ENCODE measurements at places on chromosomes 2 and 18.
A peak's percentile ranks its signal among the peaks of the same experiment; 100 is the strongest.

GRCh38 chr2:223925106-223925505 lies 20.0 kb downstream of the WDFY1 start:
- peak; percentile 60 for DNase-seq

DNA sequence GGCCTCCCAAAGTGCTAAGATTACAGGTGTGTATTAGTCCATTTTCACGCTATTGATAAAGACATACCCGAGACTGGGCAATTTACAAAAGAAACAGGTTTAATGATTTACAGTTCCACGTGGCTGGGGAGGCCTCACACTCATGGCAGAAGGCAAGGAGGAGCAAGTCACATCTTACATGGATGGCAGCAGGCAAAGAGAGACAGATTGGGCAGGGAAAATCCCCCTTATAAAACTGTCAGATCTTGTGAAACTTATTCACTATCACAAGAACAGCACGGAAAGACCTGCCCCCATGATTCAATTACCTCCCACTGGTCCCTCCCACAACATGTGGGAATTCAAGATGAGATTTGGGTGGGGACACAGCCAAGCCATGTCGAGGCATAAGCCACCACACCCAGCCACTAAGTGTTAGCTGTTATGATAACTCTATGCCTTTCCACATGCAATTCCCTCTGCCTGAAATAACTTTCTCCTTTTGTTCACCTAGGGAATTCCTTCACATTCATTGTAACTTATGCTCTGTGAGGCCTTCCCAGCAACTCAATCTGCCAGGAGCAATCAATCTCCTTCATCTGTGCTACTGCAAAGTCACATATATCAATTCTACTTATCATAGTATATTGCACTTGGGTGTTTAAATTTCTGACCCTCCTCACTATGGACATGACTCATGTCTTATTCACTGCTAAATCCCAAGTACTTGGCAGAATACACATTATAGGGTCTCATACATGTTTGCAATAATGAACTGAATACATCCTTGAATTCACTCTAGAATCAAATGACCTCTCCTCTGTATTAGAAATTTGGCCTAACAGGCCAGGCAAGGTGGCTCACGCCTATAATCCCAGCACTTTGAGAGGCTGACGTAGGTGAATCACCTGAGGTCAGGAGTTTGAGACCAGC lies 7.4 kb downstream of the MCEE start:
- peak; percentile 49 for DNase-seq

- DNase-seq, result no peak
Measured at GRCh38 chr2:241602720-241603119, 34.2 kb downstream of the THAP4 start.

- DNase-seq, result peak; percentile 85
Measured at GRCh38 chr2:64212801-64213321, 68.6 kb upstream of the PELI1 start.

DNA sequence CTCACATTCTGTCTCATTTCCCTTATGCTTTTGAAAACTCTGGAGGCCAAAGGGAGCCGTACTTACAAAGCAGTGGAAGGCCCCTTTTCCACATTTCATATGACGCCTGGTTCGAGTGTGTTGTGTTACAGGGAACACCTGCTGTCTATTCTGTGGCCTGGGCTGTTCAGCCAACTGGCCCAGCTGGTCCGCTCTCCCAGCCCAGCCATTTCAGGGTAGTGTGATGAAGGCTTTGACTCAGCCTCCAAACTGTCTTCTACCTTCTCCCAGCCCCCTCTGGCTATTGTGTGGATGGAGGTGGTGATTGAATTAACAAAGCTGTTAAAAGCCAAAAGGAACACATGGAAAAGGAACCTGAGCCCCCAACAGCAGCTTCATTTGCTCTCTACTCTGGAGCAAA lies 233.8 kb downstream of the ICOS start:
- no peak for DNase-seq

GRCh38 chr2:237207646-237208045 lies 122.0 kb downstream of the COPS8 start:
- DNase-seq, result peak; percentile 96

GRCh38 chr2:9318461-9319337 lies 104.6 kb downstream of the ITGB1BP1 start:
- no peak for DNase-seq

DNA sequence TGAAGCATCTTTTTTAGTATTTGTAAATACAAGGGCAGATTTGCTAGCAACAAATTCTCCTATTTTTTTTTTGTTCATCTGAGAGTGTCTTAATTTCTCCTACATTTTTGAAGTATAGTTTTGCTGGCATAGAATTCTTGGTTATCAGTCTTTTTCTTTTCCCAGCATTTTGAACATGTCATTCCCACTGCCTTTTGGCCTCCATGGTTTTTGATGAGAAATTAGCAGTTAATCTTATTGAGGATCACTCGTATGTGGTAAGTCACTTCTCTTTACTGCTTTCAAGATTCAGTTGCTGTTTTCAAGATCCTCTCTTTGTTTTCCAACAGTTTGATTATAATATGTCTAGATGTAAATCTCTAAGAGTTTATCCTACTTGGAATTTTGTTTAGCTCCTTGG lies 16.9 kb upstream of the RNF149 start:
- DNase-seq, result no peak

DNA sequence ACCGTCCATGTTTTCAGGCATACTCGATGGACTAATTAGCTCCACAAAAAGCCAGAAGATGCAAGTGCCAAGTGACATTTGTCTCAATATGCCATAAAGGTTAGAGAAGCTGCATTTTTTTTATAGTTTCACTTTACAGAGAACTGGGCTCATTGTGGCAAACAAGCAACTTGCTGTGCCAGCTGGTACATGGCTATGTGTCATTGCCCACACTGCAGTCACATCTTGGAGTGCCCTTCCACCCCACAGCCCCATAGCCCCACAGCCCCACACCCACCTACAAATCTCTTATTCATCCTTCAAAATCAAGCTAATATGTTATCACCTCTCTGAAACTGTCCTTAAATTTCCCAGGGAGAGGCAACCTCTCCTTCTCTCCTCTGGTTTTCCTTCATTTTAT lies 451.9 kb downstream of the ARHGAP15 start:
- DNase-seq, result no peak

DNA sequence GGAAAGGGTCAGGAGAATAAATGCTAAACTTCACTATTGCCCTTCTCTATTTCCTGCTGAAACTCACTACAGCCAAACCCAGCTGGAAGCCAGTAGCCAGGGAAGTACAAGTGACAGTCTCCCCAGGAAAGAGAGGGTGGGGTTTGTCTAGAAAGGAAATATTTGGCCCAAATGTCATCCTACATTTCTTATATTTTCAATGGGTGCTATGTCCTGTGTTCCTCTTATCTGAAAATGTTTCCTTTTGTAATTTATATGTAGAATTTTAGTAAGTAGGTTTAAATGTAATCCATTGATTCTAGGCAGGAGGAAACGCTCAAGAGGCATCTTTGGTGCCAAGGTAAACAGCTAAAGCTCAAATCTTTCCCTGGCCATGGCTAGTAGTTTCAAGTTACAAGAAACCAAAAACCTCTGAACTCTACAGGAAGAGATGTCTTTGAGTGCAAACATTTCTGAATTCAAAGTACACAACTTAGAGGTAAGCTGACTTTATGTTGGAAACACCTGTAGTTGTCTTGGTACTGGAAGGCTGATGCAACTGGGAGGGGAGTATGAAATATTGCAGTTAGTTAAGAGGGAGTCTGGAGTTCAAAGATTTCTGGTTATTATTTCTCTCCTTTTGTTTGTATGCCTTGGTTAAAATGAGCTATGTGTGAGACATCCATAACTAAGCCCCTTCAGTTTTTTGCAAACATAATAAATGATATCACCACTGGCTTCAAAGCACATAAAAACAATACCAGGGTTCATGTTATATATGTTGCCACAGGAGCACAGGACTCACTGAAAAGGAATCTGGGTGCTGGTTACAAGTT lies 356.1 kb upstream of the ZC3H15 start:
- DNase-seq, result peak; percentile 57

DNA sequence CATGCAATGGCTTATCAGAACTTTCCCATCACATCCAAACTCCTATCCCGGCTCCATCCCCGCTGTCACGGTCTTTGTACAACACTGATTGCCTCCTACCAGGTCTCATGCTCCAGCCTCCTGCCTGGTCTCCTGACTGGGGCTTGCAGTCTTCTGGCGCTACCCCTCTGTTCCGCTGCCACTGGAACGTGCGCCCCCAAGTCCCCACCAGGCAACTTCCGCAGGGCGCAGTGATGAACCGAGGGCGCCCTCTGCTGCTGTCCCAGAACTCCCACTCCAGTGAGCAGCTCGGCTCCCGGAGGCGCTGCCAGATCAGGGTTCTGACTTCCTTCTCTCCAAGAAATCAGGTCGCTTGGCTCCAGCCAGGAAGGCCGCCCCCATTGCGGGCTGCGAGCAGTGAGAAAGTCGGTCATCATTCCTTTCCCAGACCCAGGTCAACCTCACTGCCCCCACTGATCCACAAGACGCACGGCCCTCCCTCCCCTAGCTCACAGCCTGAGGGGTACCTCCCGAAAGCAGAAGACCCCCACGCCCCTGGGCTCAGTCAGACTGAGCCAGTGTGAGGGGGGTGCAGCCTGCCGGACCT lies 43.9 kb upstream of the RAB11FIP5 start:
- DNase-seq, result peak; percentile 61

GRCh38 chr2:143296089-143296488 lies 166.9 kb downstream of the ARHGAP15 start:
- no peak for DNase-seq

DNA sequence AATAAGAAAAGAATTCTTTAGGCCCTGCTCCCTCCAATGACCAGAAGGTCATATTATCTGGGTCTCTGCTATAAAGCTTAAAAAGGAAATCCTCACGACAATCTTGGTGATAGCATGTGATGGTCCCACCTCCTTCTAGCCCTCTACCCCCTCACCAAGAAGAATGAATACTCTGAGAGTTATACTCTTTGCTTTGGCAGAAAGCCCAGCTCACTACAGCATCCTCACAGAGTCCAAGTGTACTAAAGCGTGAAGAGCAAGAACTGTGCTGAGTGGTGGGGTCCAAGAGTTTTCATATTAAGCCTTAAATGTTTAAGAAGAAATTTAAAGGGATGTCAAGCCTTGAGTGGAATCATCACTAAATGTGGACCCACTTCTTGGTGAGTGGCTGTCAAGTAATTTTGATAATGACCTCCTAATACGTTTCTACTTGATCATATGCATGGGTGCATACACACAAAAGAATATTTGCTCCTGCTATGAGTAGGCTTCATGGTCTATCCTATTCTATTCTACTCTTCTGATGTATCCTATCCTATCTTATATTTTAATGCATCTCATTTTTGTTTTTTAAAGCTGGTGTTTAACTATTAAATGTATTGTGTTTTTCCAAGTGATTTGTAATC lies 16.5 kb upstream of the SERPINB7 start:
- no peak for DNase-seq

DNA sequence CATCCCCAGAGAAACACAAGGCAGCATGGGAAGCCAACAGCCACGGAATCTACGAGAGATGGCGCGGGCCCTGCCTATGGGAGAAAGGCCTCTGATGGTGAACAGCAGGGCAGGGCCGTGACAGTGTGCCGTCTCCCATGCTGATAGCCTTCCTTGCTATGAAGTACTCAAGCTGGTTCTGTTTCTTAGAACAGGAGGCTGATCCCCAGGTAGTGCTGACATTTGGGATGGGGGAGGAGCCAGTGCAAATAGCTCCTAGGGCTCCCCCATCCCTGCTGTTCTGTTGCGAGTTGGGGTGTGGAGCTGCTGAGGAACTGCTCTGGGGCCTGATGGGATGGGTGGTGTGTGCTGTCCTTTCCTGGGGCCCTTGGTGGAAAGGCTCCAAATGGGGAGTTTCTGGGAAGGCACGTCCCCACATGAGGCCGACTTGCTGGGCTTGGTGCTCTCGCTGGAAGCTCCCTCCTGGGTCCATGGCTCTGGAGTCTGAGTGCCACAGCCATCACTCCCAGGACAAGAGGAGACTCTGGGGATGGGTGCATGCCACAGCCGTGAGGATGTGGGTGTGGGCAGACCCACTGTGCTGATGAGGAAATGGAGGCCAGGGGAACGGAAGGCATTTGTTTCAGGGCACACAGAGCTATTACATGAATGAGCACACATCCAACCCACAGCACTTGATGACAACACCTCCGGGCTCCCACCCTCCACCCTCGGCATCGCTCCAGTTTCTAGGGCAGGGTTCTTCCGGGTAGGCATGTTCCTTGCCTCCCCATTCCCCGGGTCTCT lies 246.8 kb downstream of the HDAC4 start:
- DNase-seq, result no peak

GRCh38 chr2:74759986-74760385 lies 73.9 kb upstream of the HK2 start:
- DNase-seq, result peak; percentile 35

- DNase-seq, result peak; percentile 35
Measured at GRCh38 chr18:74905247-74905646, 303.7 kb downstream of the PTGR3 start.

GRCh38 chr18:48879008-48879431 lies 71.7 kb downstream of the SMAD7 start:
- no peak for DNase-seq

DNA sequence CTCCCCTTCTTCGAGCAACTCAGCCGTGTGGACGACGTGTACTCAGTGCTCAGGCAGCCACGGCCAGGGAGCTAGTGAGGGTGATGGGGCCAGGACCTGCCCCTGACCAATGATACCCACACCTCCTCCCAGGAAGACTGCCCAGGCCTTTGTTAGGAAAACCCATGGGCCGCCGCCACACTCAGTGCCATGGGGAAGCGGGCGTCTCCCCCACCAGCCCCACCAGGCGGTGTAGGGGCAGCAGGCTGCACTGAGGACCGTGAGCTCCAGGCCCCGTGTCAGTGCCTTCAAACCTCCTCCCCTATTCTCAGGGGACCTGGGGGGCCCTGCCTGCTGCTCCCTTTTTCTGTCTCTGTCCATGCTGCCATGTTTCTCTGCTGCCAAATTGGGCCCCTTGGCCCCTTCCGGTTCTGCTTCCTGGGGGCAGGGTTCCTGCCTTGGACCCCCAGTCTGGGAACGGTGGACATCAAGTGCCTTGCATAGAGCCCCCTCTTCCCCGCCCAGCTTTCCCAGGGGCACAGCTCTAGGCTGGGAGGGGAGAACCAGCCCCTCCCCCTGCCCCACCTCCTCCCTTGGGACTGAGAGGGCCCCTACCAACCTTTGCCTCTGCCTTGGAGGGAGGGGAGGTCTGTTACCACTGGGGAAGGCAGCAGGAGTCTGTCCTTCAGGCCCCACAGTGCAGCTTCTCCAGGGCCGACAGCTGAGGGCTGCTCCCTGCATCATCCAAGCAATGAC lies 4.8 kb downstream of the CTDSP1 start:
- no peak for DNase-seq

GRCh38 chr2:98134172-98135005 lies 47.4 kb downstream of the VWA3B start:
- peak; percentile 80 for DNase-seq
